ENCODE measurements at places on chromosomes 12 and 14.

- no peak for DNase-seq
These were observed 19.6 kb downstream of the ALDH1L2 start for GRCh38 chr12:105064564-105065178.

DNA sequence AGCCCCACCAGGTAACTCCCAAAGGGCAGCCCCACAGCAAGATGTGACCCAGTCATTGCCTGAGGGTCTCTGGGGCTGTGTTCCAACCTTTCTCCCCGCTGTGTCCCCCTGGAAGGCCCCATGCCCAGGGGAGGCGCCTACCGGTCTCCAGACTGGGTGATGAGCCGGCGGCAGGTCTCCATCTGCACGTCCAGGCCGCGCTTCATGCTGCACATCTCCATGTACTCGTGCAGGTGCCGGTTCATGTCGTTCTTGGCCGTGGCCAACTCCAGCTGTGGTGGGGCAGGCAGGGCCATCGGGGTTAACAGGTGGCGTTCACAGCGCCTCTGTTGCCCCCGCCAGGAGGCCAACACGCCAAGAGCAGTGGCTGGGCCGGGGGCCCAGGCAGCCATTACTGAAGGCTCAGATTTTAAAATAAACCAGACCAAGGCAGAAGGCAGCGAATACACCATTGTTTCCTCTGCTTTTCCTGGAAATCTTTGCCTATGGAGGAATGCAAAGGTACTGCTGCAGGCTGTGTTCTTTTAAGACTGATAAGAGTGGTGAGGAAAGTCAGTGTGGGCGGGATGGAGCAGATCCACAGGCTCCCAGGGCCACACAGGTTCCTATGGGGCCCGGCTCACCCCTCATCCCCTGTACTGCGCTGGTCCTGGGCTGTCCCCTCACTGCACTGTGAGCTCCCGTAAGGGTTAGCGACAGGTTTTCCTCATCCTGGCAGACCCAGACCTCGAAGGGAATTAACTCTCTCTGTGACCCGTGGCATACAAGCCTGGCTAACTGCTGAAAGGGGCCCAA lies 7.3 kb downstream of the GAPDH start:
- no peak for DNase-seq

DNA sequence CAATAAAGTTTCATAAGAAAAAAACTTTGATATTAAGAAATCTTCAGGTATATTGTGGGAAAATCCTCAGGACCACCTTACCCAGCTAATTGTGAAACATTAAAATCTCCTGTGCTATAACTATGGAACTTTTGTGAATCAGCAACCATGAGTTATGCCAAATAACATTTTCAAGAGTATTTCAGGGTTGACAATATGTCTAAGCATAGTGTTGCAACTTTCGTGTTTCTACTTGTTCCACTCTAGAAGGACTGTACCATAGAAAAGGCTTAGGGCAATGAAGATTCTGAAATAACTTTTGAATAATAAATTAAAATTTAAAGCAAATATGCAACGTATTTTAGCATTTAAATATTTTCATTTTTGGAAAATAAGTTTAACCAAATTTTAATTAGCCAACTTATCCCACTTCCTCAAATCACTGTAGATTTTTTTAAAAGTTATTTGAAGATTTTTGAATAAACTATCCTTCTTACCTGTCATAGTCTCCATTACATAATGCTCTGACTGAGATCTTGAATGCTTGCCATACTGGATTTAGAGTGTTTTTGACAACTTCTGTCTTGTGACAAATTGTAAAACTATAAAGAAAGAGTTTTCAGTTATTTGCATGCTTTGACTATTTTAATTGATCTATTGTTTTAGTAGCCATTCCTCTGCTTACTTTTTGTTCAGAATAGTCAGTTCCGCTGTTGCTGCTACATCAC lies 143.6 kb downstream of the CPNE8 start:
- no peak for DNase-seq

DNA sequence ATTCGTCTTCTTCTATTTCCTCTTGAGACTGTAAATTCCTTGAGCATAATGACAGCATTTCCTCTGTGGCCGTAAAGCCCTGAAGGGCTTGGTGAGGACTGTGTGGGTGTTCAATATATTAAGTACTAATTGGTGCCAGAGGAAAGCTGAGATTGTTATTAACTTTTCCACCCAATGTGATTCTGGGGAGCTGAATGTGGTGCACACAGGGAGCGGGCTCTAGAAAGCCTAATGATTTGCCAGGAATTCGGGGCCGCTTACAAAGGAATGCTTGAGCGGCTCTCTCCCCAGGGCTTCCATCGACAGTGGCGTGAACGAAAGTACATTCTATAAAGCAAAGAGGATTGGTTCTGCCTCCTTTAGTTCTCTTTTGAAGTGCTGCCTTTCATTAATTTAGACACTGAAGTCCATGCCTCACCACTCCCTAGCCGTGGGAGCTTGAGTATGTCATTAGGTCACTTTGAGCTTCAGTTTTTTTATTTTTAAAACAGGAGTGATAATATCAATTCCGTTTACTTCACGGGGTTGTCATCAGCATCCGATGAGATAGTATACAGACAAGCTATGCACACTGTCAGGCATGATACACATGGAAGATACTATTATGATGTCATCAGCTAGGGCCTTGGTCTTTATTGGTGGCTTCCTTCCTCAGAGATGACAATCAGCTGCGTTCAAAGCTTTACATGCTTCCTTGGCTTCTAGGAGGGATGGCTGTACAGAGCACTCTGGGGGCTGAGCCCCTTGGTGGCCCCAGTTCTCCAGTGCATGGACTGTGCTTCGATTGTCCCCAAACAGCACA lies 11.0 kb upstream of the GSG1 start:
- DNase-seq = no peak

DNA sequence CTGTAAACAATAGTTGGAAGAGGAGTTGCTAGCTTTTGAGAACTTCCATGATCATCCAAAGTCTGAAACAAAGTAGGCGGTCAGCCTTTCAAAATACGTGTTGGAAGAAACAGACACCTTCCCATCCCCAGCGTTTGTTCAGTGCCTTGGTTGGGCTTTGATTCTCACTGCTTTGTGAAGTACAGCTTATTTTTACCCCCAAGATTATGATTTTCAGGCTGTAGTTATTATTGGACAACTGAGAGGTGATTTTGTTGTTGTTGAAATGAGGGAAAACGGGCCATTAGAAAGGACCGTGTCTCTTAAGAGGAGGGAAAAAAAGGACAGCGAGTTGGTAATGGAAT lies 921 bp upstream of the CEP83 start:
- DNase-seq = no peak

- DNase-seq = no peak
These were observed 277.2 kb downstream of the AKAP6 start for GRCh38 chr14:32606301-32606700.

DNA sequence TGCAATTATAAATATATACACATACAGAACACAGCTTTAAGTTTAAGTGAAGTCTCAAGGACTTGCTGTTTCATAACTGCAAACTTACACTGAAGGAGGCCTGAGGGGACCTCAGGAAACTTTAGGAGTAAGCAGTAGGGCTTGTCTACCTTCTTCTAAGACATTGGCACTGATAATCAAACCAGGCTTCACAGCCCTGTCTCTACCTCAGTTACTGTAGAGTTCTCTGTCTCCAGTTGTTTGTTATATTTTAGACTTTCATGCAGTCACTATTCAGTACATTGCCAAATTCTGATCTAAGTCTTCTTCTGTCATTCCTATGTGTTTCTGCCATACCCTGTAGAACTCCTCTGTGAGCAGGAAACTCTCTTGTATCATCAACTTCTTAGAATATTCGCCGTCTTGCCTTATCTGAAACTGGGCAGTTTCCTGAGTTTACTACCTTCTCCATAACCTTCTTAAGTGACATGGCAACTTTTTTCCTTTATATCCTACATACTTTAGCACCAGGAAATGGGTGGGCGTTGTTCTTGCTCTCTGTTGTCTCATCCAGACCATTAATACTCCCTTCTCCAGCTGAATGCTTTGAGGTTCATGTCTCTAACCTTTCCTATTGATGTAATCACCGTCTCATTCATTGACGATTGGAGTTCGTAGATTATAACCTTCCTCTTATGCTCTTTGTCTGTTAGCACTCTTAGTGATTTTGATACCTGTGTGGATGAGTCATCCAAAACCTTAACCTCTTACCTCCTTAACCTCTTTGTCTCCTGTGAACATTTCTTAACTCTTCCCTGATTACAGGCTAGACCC lies 11.4 kb downstream of the APAF1 start:
- DNase-seq = no peak

- no peak for DNase-seq
These were observed 50.5 kb upstream of the PNMA1 start for GRCh38 chr14:73764406-73765280.

GRCh38 chr12:2629051-2629450 lies 165.7 kb upstream of the FKBP4 start:
- DNase-seq = no peak

DNA sequence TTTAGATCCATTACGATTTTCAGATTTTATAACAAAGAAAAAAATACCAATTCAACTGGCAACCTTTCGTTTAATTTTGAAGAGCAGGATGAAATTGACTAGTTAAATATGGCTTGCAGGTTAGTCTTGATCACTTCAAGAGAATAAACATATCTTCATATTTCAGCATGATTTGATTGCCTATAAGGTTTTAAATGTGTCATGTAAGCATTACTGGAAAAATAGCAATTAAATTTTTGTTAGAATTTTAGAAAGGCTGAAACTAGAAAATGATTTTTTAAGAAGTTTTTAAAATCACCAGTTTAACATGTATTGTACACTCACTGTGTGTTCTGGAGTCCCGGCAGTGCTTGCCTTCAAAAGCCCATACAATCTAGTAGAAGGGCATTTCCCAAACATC lies 310.2 kb upstream of the DIO2 start:
- no peak for DNase-seq

DNA sequence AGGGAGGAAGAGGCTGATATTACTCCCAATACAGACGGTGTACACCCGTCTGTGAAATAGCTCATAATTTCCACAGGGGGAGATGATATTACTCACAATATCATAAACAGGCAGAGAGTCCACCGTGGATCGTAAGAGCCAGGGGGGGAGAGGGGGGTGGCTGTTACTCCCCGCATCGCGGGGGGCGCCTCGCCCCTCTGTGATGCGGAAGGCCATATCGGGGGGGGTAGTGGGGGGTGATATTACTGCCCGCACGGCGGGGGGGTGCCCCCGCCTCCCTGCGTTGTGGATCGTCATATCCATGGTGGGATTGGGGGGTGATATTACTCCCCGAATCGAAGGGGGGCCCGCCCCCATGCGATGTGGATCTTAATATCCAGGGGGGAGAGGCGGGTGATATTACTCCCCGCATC lies 91.9 kb downstream of the FRMD6 start:
- no peak for DNase-seq

GRCh38 chr14:95519699-95520098 lies 3.2 kb upstream of the SYNE3 start:
- DNase-seq = no peak

DNA sequence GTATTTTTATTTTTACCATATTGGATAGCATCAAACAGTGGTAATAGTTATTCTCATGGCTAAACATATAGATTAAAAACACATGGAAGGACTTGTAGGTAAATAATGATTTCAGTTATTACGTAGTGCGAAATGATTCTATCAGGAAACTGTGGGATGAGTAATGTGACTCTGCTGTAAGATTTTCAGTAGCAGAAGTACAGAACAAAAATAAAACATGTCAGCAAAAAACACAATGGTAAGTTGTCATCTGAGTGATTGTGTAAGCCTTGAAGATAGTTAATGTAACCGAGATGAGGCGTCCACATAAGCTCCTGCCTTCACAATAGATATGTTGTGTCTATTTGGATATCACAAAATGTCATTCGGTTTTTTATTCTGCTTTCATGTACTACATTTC lies 99.8 kb downstream of the BORCS5 start:
- no peak for DNase-seq

GRCh38 chr12:113413488-113413939 lies 8.7 kb upstream of the SDSL start:
- no peak for DNase-seq

GRCh38 chr12:75923964-75924666 lies 107.5 kb downstream of the PHLDA1 start:
- DNase-seq = no peak

DNA sequence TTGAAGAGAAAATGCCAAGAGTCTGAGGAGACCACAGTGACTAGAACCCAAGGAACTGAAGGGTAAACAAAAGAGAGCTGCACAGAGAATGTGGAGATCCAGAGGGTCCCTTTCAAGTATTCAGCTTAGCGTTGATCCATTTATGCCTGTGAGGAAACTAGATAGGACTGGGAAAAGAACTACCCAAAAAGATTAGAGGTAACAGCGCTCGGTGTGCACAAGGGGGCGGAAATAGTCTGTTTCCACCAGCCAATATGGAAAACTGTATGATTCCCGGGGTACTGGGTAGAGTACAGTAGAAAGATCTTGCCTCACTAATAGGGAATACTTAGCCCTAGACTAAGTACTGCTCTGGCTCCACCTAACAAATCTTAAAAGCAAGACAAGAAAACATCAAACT lies 135.5 kb downstream of the DPF3 start:
- no peak for DNase-seq

- DNase-seq = no peak
These were observed 246.6 kb upstream of the CCDC196 start for GRCh38 chr14:66239589-66239988.

DNA sequence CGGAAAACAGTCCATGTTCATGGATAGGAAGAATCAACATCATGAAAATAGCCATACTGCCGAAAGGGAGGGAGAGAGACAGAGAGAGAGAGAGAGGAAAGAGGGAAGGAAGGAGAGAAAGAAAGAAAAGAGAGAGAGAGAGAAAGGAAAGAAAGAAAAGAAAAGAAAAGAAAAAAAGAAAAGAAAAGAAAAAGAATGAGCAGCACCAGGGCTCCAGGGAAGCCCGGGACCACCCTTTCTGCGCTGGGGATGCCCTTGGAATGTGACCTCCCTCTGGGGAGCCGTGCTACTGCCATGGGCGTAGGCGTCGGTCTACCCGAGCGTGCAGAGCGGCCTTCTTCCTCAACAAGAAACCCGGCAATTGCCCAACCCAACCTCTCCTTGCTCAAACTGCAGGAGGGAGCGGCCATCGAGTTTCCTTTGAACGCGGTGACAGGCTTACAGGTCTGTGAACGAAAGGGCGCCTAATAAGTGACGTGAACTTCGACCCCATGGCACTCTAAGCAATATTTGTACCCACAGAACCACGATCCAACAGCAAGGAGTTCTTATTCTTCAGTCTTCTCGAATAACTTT lies 16.9 kb downstream of the OR6S1 start:
- DNase-seq = no peak

GRCh38 chr12:1633459-1633858 lies 4.4 kb downstream of the WNT5B start:
- DNase-seq = no peak

GRCh38 chr12:124747426-124748161 lies 116.1 kb downstream of the SCARB1 start:
- no peak for DNase-seq
